Activated T-cell treated with anti-CD3 and anti-CD28 coated beads, Interleukin-2, amount 50 U/mL, for 72 hours (primary cell): ENCODE measurements at places on chromosomes 2 and 18.

DNA sequence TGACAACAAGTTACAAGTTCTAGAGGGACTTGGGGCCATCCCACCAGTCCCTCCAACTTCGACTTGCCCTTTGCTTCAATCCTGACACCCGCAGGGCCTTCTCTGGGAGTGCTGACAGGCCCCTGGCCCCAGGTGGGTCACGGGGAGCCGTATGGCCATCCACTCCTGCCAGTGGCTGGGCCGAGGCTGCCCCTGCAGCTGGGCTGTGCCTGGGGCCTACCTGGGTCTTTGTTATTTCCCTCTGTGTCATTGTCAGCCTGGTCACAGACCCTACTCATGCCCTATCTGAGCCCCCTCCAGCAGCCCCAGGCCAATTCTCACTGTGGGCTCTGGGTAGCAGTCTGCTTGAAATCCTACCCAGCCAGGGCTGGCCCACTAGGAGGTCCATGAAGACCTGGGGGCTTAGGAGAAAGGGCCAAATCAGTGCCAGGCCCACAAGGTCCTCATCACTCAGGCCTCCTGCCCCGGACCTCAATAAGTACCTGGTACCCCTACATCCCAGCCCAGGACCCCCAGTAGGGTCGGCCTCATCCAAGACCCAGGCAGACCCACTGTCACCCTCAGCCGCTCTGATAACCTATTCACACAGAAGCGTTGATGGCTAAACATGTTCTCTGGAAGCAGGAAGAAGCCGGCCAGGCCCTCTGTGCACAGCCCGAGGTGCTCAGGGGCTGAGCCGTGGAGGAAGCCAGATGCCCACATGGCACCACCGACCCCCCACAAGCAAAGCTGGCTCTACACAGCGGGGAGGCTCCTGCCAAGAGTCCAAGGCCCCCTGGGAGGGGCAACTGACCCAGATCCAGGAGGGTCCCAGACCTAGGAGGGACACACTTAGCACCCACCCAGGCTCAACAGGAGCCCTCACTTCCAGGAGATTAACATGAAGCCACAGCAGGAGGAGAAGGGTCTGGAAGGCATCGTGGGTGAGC, 57.7 kb downstream of the BIN1 start:
- DNase-seq: no peak

- DNase-seq: no peak
These were observed 298.5 kb downstream of the PAX3 start for GRCh38 chr2:222000326-222000725.

- DNase-seq: peak; percentile 28
These were observed 4.3 kb upstream of the HAAO start for GRCh38 chr2:42796427-42797248.

GRCh38 chr18:13616525-13617035, 109.8 kb downstream of the FAM210A start:
- DNase-seq: no peak

GRCh38 chr2:224556381-224556780, 28.8 kb downstream of the CUL3 start:
- DNase-seq: no peak

- DNase-seq: no peak
These were observed 1100.8 kb downstream of the CNTNAP5 start for GRCh38 chr2:125125902-125126301.
